ENCODE measurements at places on chromosomes 16 and 17.
A peak's percentile ranks its signal among the peaks of the same experiment; 100 is the strongest.

GRCh38 chr16:19835196-19835595, 49.5 kb downstream of the GPRC5B start:
- DNase-seq, result no peak

DNA sequence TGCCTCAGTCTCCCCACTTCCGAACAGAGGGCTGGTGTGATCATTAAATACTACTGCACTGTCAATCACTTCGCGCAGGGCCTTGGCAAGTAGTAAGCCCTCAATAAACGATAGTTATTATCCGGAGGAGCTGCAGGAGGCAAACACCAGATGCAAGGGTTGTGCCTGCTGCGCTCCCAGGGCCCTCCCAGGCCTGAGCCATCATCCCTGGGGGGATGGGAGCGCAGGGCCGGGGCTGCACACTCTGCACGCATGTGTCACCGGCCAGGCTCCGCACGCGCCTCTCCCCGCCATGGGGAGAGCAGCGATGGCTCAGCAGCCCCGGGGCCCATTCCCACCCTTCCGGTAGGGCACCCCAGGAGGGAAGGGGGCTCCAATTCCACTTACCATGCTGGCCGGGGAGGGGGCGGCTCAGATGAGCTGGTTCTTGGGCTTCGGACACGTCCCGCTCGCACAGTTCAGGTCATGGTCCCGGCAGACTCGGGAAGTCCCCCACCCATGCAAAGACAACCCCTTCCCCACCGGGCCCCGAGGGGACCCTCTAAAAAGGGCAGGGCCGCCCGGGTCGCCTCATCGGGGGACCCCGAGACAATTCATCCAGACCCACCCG, 681 bp downstream of the XPO6 start:
- peak; percentile 78 for DNase-seq

GRCh38 chr17:33038740-33039139, 47.1 kb downstream of the SPACA3 start:
- DNase-seq, result peak; percentile 18

GRCh38 chr16:88911136-88911945, 44.9 kb upstream of the PABPN1L start:
- DNase-seq, result no peak

GRCh38 chr17:50613007-50613992, 21.4 kb upstream of the ABCC3 start:
- no peak for DNase-seq

All from iris pigment epithelial cell (primary cell).